Aorta (tissue), 5 donors: ENCODE measurements at places on chromosomes 12 and 14.

DNA sequence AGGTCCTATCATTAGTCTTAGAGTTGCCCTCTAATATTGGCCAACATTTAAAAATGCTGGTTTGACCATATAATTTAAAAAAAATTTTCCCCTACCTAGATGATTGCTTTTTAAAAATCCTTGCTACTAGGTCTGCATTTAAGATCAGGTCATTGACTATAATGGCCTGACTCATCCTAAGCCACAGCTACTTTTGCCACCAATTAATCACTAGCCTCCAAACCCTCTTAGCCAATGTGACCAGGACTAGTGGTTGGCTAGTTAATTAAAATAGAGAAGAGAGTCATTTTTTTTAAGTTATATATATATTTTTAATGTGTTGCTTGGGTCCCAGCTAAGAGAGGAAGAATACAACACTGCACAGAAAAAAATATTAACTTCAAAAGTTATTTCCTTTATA lies 57.5 kb downstream of the SOS2 start:
- no peak for DNase-seq

DNA sequence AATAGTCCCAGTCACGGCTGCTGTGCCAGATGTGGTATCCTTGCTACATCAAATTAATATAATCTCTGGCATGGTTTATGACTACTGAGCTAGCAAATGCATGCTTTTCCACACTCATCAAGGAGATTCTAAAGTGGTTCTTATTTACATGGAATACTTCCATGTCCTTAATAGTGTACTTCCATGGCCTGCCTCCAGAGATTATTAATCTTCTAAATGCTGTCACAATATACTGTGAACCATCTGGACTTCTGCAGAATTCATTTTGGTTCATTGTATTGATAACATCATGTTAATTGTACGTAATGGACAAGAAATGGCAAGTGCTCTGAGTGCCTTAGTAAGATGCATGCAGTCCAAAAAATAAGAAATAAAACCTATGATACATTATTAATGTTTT lies 230.8 kb downstream of the NUAK1 start:
- no peak for DNase-seq

GRCh38 chr14:83071888-83072501 lies 1538.3 kb upstream of the SEL1L start:
- no peak for DNase-seq

DNA sequence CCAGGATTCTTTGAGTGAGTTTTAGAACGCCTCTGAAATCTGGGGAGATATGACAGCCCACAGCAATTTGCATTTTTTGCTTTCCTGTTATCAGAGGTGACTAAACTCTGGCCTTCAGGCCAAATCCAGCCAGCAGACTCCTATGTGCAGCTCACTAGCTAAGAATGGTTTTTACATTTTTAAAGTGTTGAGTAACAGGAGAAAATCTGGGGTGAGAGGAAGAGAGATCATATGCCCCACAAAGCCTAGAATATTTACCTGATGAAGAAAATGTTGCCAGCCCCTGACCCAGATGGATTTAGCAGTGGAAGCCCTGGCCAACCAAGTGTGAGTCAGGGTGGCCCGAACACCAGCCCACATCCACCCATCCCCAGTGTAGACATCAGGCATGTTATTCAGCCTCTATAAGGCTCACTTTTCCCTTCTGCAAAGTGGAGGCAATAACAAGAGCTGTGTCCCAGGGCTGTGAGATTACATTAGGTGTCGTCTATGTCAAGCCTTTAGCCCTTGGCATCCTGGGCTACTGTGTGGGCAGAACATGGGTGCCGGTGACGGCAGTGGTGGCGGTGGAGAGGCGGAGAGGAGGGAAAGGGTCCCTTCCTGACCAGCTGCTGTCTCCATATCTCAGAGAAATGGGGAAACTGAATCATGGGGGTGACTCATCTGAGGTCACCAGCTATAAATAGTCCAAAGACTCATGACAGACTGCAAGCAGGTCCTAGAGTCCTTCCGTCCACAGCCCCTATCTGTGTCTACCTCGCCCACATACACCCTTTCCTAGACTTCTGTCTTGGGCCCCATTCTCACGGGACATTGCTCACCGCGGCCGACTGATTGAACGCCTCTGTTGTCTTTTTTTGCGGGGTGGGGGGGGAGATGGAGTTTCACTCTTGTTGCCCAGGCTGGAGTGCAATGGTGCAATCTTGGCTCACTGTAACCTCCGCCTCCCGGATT lies 32.6 kb upstream of the CD9 start:
- peak; percentile 90 for DNase-seq

DNA sequence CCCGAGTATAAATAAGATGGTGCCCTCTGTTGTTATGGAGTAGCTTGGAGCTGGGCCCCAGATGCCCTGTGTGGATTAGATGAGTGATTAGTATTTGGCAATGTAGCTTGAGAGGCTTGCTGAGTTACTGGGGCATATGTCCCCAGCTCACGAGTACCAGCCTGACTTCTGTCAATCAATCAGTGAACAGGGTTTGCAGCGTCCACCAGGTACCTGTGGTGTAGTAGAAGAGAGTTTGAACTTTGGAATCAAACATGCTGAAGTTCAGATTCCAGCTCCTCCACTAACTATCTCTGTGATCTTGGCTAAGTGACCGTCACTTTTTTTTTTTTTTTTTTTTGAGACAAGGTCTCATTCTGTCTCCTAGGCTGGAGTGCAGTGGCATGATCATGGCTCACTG lies 11.6 kb upstream of the TCL1B start:
- DNase-seq = no peak

DNA sequence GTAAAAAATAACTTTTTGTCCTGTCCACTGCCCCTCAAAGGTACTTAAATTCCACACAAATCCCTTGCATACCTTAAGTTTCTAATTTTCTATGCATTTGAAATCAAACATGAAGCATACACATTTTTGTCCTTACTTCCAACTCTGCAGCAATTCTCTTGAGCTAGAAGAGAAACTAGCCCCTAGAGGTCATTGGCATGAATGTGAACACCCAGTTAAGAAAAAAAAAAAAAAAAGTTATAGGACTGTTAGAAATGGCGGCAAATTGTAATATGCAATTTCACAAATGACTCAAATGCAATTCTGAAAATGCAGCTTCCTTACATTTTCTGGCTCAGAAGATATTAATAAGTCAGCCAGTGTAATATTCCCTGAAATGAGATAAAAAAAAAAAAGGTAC lies 4.6 kb upstream of the ESR2 start:
- DNase-seq = no peak

DNA sequence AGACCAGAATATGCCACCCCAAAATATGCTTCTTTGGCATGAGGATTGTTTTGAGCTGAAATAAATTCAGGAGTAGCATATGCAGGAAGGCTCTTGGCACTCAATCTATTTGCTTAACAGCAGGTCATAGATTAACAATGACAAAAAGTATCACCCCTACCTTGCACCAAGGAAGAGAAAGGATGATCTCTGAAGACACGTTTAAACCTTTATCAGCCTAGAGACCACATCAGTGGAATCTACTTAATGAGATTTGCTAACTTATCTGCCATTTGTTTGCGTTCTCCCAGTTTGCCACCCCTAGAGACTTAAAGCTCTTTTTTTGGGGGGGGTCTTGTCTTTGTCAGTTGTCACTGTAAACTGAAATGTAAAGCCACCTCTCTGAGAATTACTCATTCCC lies 1278.7 kb upstream of the USP15 start:
- no peak for DNase-seq

DNA sequence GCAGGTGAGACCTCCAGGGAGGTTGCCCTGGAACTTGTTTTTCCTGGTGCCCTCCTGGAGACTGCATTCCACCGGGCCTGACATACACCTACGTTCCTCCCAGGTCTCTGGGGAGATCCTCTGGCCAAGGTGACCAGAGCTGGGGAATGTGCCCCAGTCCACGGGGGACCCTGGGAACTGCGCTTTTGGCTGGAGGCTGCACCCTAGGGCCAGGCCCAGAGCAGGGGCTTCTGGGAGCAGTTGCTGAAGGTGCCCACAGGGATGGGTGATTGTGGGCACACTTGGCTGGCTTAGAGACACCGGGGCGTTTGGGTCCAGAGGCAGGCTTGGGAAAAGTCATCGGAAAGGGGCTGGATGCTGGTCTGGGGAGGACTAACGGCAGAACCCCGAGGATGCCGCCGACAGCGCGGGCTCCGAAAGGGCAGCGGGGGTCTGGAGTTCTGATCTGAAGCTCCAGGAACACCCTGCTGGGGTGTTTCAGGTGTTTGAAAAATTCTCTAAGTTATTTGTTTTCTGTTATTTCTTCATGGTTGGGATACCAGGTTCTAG lies 36.5 kb upstream of the TDRD9 start:
- no peak for DNase-seq

DNA sequence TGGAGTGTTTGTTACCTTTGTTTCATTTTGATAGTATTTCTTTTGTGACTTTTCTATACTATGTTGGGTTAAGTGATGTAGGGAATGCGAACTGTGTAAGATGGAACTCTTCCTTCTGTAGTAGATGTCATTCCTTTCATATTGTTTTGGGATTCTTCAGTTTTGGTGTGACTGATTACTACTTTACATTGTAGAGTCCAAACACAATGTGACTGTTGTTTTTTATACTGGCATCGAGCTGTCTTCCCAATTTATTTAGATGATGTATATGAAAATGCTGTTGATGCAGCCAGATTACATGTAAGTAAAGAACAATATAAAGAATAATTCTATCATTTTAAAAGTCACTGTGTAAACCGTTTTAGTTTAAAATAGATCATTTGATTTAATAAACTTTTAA lies 34.7 kb downstream of the WASHC4 start:
- no peak for DNase-seq

DNA sequence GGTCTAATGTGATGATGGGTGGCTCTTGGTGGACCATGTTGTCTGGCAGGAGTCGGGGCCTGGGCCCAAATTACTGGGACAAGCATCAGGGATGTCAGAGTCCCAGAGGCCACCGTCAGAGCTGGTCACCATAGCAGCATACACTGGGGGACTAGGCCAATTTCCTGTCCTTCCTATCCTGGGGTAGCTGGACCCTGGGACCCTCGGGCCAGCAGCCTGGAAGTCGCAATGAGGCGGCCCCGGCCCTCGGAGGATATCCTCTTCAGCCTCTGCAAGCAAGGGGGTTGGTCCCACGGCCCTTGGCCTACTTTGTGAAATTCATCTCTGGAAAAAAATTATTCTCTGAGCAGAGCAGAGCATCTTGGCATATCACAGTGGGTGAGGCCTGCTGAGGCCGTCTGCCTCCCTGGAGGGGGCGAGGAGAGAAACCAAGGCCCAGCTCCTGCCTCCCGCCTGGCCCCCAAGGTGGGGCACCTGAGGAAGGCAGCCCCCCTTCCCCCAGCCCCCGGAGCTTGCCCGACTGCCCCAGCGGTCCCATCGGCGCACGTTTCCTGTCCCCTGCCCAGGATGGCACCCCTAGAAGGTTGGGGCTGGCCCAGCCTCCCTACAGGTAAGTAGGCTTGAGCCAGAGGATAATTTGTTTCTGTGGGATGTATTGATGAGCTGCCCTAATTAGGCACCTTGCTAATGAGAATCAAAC lies 135.0 kb upstream of the MYL2 start:
- DNase-seq = peak; percentile 39

DNA sequence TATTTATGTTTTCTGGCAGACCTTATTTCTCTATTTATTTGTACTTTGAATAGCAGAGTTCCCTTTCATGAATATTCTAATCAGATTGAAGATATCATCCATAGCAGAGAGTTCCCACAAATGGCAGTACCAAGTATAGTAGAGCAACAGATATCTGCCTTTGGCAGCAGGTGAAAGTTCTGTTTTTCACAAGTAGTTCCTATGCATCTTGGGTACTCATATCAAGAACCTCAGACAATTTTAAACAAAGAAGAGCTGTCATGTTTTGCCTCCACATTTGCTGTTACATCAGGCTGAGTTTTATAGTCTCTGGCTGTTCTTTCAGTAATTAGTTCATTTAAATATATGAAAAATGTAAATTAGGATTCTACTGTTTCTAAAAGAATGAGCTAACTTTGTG lies 252.0 kb downstream of the KCNC2 start:
- DNase-seq = no peak

- DNase-seq = no peak
These were observed 190.5 kb upstream of the GSC start for GRCh38 chr14:94960285-94961001.
